CD4-positive, alpha-beta T cell treated with Interleukin-12 subunit alpha and Interleukin-12 subunit beta, for 1 hour (primary cell): ENCODE measurements at places on chromosomes 13 and 19.

DNA sequence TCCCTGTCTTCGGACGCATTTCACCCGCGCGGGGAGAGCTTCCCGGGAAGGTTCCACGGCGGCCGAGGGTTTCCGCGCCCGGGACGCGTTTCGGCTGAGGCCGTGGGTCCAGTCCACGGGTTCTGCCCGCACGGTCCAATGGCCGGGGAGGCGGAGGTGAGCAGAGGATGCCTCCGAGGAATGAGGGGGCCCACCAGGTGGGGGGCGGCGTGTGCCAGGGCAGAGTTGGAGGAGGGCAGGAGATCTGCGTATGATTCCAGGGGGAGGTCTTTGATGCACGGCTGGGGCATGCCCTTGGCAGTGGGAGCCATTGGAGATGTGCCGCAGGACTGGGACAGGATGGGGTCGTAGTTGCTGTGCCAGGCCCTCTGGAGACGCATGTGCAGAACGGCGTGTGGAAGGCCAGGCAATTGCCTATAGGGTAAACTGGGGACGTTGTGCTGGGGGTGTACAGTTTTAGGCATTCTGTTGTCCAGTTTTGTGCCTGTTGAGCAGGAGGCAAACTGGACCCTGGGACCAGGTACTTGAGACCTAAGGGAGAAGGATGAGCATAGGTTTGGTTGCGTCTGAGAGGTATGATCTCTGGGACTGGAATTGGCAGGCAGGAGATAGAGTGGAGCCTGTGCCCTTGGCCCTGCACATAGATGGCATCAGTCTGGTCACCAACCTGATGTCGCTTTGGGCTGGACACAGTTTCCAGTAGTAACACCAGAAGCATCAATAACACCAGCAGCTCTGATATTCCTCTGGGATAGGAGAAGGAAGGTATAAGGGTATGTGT is 751 bp downstream of the ZNF584 start:
- no peak for DNase-seq

DNA sequence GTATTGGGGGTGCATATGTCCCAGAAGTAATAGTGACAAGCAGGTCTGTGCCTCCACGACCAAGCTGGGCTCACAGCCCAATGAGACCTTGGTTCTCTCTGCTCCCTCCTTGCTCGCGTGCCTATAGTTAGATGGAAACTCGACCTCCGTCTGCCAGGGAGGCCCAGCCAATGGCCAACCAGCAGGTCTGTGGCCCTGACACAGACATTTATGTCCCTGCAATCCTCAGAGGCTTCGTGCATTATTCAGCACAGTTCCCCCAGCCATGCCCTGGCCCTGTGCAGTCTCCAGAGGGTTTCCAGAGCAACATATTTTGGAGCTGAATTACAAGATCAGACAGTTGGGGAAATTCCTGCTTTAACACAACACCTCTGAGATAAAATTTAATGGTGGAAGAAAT is 105.1 kb downstream of the UQCRFS1 start:
- no peak for DNase-seq

- DNase-seq = no peak
These were observed 59.0 kb downstream of the WDFY2 start for GRCh38 chr13:51643105-51643881.

- no peak for DNase-seq
These were observed 2.7 kb upstream of the CALM3 start for GRCh38 chr19:46598372-46598917.
